ENCODE measurements at places on chromosomes 13 and 19.
A peak's percentile ranks its signal among the peaks of the same experiment; 100 is the strongest.

DNA sequence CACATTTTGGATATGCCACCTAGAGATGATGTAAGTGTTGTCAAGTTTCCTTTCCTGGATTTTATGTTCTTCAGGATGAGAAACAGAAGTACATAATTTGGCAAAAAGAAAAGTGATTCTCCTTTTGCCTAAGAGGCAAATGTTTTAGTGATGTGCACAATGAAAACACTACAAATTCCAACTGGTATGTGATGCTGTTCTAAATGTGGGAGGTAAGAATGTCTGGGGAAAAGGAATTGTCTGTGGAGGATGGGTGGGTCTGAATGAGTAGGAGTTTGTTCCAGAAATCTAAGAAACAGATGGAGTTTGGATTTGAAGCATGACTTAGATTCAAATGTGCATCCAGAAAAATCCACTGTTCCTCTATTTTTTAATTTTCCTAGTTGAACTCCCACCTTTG lies 473.6 kb upstream of the SPRY2 start:
- no peak for DNase-seq

DNA sequence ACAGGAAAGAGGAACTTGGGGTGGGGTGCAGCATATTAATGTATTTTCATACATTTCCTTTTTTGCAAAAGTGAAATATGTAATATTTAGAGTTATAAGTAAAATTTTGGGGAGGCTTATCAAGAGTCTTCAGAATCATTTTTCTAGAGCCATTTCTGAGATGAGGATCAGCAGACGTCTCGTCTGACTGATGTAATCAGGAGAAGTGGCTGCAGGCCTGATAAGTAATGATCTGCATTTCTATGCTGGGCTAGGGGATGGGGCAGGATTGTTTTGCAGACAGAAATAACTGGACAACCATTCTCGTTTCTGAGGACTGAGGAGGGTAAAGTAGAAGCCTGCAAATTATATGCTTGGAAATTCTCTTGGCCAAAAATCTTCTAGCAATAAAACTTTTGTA lies 89.2 kb upstream of the ARGLU1 start:
- DNase-seq, result no peak

- DNase-seq, result no peak
Measured at GRCh38 chr13:40137400-40137799, 481.9 kb downstream of the COG6 start.

GRCh38 chr13:42614436-42615035 lies 40.6 kb downstream of the TNFSF11 start:
- no peak for DNase-seq

- no peak for DNase-seq
Measured at GRCh38 chr13:44368599-44369368, 4.8 kb upstream of the SERP2 start.

DNA sequence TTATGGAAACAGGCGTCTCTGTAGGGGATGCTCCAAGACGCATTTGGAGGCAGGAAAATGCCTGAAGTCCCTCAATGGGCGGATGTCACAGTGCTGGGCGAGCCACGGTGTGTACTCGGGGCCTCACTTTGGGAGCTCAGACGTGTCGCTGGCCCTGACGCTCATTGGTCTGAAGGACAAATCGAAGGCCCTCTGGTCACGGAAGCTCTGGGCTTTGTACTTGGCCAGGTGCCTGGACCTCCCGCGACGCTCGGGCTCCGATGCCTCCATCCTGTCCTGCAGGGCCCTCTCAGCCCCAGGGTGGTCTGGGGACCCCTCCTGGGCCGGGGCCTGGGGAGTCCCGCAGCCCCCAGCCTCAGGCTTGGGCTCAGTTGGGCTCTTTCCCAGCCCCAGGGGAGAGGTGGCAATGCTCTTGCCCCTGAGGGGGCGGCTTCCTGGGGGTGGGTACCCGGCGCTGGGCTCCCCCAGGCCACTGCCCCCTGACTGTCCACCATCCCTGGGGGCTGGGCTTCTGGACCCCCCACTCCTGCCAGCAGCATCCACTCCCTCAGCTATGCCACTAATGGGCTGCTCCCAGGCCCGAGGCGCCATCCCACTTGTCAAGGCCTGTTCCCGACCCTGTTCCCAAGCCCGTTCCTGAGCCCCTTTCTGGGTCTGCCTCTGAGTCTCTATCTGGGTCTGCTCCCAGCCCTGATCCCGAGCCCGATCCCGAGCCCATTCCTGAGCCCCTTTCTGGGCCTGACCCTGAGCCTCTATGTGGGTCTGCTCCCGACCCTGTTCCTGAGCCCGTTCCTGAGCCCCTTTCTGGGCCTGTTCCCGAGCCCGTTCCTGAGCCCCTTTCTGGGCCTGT lies 39.5 kb upstream of the GRTP1 start:
- no peak for DNase-seq

- no peak for DNase-seq
Measured at GRCh38 chr13:42821437-42821836, 40.1 kb downstream of the FAM216B start.

DNA sequence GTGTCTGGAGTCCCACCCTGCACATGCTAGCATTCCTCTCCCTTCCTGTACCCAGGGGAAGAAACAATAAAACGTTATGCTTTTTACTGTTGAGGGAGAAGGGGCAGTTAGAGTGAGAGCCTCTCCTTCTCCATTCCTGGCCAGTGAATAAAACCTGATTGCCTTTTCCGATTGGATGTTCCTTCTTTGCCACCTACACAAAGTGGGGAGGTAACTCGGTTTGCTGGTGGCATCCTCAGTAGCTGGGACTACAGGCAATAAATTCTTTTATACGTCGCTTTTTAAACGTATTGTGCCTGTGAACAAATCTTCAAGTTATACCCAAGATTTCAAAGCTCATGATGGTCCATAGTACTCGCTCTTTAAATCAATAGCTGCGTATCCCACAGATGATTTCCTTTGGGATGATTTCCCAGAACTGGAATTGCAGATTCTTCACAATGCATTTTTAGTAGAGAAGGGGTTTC lies 660 bp upstream of the MVB12A start:
- DNase-seq, result no peak

GRCh38 chr19:7554990-7555864 lies 19.7 kb downstream of the PNPLA6 start:
- peak; percentile 41 for DNase-seq

- DNase-seq, result no peak
Measured at GRCh38 chr19:13887517-13887916, 10.6 kb downstream of the NANOS3 start.

DNA sequence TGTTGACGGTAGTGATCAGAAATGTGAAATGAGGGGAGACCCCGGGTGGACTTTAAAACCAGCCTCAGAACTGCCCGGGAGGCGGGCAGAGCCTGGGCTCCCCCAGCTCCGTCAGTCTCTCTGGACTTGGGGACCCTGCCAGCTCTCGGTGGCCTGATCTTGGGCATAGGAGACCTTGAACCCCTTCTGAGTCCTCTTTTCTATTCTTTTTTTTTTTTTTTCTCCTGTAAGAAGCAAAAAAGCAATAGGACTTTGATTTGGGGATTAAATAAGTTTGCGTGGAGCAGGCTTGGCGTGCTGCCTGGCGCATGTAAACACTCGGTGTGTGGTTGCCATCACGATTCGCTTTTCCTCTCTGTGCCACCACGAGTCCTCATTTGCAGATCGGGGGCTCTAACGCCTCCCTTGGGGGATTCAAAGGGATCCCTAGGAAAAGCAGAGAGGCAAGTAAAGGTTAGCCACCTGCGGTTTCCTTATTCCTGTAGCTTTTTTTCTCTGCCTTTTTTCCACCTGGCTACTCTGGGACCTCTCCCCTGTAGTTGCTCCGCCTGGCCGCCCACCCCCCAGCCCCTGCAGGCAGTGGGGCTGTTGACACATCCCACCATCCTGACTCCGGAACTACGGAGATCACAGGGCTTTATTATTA lies 1.3 kb downstream of the SAFB start:
- peak; percentile 41 for DNase-seq

GRCh38 chr13:77516342-77516789 lies 19.1 kb upstream of the SCEL start:
- peak; percentile 15 for DNase-seq

DNA sequence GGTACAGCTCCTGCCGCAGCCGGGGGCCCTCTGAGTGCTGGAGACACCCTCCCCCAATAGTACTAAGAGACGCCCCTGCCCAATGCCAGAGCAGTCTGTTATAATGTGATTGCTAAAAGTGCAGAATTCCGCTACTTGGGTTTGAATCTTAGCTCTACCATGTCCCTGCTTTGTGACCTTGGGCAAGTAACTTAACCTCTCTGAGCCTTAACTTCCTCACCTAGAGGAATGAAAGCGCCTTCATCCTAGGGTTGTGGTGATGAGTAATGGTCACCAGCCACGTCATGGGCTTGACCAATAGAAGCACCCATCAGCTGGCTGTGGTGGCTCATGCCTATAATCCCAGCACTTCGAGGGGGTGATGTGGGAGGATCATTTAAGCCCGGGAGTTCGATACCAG lies 6.5 kb downstream of the PLEKHG2 start:
- no peak for DNase-seq

DNA sequence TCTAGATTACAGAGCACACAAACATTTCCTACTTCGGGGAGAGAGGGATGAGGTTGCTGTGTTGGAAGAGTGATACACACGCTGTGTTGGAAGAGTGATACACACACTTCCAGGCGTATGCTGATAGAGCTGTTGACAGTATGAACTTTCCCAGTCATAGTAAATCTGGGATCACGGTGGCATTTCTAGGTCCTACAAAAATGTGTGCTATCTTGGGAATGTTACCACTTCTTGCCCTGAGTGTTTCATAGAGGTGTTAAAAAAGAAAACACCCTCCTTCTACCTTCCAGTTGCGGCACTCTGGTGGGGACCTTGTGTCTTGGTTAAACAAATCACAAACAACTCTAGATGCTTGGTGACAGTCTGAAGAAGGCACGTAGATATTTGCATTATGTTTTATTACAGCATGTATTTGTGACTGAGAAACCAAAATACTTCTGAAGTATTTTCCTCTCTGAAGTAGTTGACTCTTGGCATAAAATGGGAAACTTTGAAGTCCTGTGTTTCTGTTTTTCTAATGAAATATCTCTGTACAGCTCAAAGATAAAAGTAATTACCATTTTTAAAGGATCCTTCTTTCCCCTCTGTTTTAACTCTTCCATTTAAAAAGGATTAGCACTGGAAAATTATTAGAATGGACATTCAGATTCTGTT lies 52.5 kb downstream of the ARHGAP35 start:
- no peak for DNase-seq

- peak; percentile 94 for DNase-seq
Measured at GRCh38 chr19:39402346-39403300, 4.0 kb upstream of the ZFP36 start.

GRCh38 chr19:13033244-13033643 lies 38.0 kb downstream of the NFIX start:
- DNase-seq, result no peak

DNA sequence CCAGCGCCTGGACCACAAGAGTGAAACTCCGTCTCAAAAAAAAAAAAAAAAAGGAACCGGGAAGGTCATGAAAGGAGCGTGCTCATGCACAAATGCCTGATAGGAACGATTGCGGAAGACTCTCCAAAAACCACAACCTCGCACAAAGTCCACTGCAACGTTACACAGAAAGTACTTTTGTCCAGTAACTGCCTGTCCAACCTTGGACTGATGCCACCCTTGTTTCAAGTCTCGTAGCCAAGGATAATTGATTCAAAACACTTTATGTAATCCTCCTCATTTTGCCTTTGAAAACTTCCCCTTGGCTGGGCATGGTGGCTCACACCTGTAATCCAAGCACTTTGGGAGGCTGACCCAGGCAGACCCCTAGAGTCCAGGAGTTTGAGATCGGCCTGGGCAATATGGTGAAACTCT lies 13.7 kb downstream of the LGALS7 start:
- no peak for DNase-seq

DNA sequence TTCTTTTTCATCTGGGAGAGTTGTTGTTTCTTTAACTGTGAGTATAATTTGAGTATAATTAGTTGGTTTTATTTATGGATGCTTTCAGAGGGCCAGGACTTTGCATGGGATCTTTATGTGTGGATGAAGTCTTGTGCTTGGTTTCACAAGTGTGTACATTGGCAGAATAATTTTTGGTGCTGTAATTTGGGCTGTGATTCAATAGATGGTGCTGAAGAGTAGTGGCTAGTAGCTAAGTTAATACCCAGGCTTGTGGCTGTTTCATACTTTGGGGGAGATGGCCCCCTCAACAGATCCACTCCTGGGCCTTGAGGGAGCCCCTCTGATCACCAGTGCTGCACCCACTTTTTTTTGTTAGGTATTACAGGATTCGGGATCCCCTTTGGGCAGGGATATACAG lies 1142.4 kb downstream of the SLITRK1 start:
- no peak for DNase-seq

GRCh38 chr13:94660695-94661326 lies 51.5 kb downstream of the SOX21 start:
- DNase-seq, result peak; percentile 58

- no peak for DNase-seq
Measured at GRCh38 chr13:91580749-91581148, 182.3 kb downstream of the GPC5 start.

GRCh38 chr19:29401712-29402421 lies 123.9 kb upstream of the VSTM2B start:
- DNase-seq, result no peak

- no peak for DNase-seq
Measured at GRCh38 chr19:3463714-3464586, 16.4 kb downstream of the SMIM24 start.

GRCh38 chr19:57210381-57210780 lies 19.1 kb downstream of the ZNF264 start:
- no peak for DNase-seq

DNA sequence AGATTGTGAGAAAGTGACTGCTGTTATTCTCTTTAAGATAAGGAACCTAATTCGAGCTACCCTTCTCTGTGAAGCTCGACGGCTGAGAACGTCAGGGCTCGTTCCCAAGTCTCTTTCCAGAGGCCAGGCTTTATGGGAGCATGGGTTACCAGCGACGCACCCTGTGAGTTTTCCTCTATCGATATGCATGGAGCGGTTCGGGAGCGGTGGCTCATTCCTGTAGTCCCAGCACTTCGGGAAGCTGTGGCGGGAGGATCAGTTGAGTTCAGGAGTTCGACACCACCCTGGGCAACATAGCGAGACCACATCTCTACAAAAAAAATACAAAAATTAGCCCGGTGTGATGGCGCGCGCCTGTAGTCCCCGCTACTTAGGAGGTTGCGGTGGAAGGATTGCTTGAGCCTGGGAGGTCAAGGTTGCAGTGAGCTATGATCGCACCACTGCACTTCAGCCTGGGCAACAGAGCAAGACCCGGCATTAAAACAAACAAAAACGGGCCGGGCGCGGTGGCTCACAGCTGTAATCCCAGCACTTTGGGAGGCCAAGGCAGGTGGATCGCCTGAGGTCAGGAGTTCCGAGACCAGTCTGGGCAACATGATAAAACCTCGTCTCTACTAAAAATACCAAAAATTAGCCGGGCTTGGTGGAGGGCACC lies 681 bp upstream of the ZNF606 start:
- no peak for DNase-seq

GRCh38 chr19:29277102-29277501 lies 64.2 kb upstream of the UQCRFS1 start:
- peak; percentile 77 for DNase-seq

- no peak for DNase-seq
Measured at GRCh38 chr19:41373993-41374392, 2.3 kb upstream of the TMEM91 start.

DNA sequence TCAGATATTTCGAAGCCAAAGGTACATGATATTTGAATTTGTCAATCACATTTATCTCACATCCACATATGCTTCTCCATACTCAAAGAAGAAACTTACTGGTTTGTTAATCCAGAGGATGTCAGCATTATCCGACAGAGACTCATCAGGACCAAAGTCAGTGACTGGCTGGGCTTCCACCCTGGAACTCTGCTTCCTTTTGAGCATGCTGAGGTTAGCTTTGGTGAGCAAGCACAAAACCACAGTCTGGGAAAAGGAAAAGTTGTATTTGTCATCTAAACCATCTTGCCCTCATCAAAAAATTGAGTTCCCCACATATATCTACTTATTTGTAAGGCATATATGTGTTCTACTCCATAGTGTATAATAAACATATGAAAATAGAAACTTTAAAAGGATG lies 17.4 kb downstream of the NALCN start:
- DNase-seq, result no peak
